NCI-H2081 (cell line): ENCODE measurements at places on chromosomes 2 and 18.

DNA sequence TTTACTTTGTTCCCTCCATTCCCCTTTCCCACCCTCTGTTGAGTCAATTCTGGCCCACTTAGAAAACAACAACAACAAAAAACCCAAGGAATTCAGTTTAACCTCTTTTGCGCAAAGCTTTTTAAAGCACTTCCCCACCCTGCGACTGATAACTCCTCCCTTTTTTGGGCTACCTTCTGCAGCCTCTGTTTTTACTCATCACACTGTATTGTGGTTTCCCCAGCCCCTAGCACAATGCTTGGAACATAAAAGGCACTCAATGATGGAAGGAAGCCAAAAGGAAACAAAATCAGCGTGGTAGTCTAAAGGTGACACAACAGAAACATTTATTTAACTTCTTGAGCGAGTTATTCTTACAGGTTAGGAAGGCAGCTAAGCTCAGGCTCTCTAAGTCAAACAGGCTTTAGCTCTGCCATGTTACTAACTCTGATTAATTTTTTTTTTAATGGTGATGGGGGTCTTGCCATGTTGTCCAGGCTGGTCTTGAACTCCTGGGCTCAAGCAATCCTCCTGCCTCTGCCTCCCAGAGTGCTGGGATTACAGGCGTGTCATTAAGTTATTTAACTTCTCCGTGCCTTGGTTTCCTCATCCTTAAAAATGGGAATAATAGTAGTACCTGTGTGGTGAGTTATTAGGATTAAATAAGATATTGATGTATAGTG, 1.3 kb downstream of the CEP68 start:
- no peak for DNase-seq

DNA sequence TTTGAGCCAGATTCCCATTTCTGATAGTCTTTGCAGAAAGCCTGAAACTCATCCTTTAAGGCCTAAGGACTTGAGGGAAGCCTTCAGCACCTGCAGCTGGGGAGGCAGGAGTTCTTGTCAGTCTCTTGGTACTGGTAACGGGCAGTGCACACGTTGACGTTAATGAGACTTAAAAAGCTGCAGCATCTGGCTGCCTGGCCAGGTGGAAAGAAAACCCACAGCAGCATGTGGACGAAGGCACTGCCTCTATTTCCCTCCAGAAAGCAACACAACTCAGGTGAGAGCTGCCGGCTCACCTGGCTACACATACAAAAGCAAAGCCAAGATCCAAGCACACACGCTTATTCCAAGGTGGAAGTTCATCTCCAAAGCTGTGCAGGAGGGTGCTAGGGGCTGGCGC, 178.8 kb downstream of the ANAPC1 start:
- no peak for DNase-seq

DNA sequence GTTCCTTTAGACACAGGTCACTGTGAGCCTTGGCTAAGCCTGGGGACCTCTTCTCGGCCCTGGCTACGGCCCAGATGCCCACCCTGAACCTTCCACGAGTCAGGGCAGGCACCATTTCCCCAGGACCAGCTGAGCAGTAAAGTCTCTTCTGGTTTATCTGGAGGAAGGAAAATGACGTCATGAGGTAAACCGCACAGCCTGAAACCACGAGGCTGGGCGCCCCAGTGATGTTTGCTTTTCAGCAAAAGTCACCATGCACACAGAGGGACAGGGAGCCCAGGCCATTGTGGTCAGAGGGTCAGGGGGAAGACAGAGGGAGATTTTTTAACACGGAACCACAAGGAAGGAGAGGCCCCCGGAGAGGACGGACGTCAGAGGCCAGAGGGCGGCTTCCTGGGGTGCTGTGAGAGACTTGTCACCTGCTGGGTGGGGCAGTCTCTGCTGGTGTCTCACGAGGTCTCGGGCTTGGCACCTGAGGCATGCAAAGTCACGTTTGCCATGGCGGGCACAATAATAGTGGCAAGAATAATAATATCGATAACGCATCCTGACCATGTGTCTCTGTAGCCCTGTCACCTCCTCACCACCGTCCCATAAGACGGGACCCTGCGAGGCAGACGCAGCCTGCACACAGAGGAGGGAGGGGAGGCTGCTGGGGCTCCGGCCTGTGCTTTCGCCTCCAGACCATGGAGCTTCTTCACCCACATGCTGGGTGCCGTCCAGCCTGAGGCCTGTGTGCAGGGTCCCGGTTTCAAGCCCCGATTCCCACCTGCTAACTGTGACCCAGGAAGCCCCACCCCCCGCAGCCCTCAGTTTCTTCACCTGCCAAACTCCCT, 33.2 kb upstream of the FOSL2 start:
- DNase-seq = no peak

DNA sequence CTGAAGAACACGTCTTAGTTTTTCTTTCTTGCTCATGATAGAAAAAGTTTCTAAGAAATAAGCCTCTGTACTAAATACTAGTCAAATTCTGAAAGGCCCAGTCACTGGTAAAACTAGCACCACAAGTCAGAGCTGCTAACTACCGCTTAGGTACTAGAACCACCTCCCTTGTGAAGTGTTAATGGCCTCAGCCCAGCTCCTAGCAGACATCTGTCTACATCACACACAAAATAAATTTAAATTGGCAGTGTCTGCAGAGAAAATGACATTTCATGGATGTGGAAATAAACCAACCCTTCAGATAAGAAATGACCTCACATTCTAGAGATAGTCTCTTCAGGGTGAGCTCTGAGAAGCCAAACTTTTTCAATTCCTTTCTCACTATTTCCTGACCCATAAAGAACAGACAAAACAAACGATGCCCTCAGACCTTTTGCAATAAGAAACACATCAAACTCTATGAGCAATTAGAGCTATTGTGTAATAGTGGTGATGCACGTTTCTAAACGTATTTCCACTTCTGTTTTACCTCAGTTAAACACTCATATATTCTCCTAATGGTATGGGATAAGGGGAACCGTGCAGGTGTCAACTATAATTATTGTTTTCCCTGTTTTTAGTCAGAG, 70.3 kb upstream of the DSG1 start:
- DNase-seq = no peak

GRCh38 chr18:9669016-9669415, 39.1 kb upstream of the RAB31 start:
- no peak for DNase-seq

GRCh38 chr2:40719414-40719813, 267.5 kb upstream of the SLC8A1 start:
- no peak for DNase-seq

GRCh38 chr18:23353459-23353858, 99.6 kb upstream of the RIOK3 start:
- DNase-seq = no peak

GRCh38 chr2:237120916-237121315, 35.2 kb downstream of the COPS8 start:
- no peak for DNase-seq

DNA sequence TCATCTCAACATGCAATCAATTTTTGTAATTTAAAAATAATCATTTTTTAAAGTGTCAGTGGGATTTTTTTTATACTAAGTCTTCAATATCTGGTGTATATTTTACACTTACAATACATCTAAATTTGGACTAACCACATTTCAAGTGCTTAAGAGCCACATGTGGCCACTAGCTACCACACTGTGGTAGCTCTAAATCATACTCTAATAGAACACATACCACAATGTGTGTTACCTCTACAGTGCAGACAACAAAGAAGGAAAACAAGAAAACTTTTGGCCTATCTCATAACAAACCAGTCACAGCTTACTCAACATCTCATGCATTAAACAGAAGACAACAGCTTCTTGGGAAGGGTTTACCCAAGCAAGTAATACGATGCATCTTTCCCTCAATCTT, 24.5 kb downstream of the PIAS2 start:
- DNase-seq = no peak

DNA sequence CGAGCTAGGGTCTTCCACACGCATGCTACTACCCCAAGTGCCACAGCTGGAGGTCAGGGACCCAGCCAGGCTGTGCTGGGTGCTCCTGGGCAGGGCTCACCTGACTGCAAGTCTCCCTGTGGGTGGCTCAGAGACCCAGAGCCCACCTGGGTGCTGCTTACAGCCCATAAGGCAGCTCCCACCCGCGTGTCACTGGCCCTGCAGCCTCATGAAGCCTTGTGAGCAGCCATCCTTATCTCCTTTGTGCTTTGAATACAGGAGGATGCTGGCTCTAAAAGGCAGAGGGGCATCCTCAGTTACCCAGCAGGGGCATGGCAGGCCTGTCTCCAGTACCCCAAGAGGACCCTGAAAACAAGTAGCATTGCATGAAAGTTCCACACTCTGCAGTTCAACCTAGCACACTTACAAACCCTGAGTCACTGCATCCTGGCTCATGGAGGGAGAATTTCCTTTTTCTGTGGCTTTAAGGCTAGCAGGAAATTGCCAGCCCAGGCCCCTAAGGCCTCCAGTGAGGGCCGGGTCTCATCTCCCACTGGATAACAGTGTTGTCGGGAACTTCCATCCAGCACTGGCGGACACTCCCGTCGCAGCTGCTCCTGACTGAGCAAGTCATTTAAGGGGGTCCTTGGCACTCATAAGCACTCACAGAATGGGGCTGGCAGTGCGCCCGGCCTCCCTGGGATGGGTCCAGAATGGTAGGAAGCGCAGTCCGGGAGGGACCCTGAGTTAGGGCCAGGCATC, 137.1 kb downstream of the RPIA start:
- DNase-seq = peak; percentile 19

DNA sequence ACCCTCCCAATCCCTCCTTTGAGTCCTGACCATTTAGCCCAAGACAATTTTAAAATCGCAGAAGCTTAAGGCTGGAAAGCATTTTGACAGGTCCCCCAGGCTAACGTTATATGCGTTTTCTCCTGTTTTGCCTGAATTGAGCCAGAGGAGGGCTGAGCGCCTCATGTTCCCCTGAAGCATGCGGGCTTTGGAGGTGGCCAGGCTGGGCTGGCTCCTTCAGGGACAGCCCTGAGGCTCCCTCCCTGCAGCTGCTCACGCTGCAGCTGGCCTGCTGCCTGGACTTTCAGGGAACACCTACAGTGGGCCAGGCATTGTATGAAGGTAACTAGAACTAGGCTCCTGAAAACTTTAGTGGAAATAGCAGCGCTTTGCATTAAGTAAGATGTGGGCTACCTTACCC, 179.2 kb downstream of the ACKR3 start:
- DNase-seq = no peak

DNA sequence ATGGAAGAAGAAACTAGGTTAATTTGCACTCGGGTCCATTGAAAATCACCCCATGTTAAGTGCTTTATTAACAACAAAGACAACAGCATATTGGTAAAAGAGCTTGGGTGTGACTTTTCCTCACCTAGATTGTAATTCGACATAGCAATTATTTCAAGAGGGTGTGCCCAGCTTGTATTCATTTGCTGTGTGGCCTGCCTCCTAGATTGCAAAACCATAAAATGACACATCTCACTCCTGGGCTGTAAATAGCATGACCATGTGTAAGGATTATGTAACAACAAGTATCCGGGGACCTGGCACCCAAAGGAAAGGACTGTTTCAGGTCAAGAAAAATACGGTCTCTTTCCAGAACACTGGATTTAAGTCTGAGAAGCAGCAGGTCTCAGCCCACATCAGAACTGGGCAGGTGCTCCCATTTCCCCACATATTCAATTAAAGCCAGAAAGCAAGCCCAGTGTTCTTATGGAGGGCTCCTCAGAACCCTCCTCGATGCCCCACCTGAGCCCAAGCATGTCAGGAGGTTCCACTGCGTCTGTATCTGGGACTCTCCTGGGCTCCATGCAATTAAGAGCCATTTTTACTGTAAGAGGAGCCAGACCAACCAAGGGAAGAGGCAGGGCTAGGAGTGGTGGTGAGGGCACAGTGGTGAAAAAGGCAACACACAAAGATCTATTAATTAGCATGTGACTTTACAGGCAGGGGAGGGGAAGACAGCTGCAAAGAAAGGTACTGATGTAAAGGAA, 39.2 kb downstream of the MREG start:
- DNase-seq = peak; percentile 48

DNA sequence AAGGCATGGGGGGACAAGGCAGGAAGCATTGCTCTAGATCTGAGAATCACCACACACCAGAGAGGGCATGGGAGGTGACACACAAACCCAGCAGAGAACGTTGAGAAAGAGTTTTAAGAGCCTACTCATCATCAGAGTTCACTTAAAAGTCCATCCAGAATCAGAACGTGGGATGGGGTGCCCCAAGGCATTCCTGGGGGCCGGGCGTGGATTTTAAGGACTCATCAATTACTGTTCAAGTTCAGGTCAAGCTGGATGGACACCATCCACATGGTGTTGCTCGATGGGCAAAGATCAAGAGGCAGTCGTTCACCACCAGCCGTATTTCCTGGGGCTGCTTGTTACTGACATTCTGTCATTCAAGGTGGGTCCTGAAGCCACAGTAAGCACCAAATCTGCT, 34.9 kb downstream of the BCL11A start:
- no peak for DNase-seq

DNA sequence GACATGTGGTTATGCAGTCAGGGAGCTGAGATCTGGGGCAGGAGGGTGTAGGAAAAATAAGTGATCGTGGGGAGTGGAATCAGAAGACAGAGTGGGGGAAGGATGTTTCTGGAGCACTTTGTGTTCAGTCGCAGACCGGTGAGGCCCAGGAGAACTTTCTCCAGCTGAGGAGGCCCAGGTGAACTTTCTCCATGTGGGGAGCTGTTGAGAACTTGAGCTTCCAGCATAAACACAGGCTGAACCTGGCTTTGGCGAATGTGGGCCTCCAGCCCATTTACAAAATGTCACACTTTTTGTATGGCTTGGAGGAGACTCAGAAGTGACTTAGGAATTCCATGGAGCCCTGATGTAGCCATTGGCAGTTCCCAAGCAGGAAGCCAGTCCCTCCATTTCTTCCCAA, 108.5 kb downstream of the VAPA start:
- no peak for DNase-seq

GRCh38 chr2:234444893-234445292, 52.0 kb downstream of the ARL4C start:
- no peak for DNase-seq

DNA sequence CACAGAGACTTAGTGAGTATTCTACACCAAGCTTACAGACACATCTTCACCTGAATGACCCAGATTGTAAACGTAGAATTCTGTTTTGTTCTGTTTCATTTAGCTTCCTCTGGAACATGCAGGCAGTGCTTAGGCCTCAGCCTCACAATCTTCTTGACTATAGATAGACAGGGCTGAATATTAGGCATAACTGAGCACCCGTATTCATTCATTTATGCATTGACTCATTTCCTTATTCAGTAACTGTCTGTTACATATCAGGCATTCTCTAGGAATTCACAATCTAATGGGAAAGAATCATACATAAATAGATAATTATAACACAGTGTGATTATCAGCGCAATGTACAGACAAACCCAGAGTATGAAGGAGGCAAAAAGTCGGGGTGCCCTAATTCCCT, 124.9 kb upstream of the ETAA1 start:
- DNase-seq = no peak

DNA sequence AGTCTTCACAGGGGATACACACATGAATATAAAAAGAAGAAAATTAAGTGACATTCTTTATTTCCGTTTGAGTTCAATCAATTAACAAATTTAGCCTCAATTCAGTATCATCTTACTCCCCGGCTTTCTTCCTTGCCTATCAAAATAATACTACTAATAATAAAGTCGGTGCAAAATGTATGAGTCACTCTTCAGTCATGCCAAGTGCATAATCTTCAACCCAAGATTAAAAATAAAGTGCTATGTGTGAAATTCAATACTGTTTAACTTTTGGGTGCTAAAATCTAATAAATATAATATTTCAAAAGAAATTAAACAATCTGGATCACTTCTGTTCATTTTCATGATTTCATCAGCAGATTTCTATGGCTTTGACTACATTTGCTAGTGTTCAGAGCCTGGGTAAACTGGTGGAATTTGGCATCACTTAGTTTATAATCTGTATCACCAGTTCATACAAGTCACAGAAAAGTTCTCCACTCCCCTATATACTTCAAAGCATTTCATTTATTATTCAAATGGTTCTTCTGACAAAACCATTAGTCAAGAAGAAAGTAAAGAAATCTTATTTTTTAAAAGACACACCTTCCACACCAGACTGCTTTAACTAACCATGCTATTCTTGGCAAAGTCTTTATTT, 183.6 kb downstream of the THADA start:
- no peak for DNase-seq
